ENCODE measurements at places on chromosomes 6 and 20.

DNA sequence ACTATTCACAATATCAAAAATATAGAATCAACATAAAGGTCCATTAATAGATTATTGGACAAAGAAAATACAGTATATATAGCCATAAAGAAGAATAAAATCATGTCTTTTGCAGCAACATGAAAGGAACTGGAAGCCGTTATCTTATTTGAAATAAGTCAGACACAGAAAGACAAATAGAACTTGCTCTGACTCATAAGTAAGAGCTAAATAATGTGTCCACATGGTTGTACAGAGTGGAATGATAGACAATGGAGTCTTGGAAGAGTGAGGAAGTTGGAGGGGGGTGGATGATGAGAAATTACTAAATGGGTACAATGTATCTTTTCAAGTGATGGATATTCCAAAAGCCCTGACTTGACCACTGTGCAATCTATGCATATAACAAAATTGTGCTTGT, 613.5 kb downstream of the PHF3 start:
- no peak for DNase-seq

DNA sequence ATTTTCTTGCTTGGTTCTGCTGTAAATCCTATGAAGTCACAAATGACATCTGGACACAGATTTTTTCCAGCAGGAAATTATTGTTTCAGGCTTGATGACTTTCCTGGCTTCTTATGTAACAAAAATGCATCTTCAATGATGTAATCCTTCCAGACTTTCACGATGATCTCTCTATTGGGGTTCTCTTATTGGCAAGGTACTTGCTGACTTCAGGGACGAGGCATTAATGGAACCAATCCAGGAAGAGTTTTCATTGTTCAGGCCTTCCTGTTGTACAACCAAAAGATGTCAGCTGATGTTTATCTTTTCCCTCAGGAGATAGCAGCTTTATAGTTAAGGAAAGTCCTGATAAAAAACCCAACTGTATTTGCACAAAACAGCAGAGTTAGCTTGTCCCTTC, 118.5 kb upstream of the MMS22L start:
- no peak for DNase-seq

- DNase-seq, result no peak
Measured at GRCh38 chr6:16158943-16159557, 30.2 kb downstream of the MYLIP start.

DNA sequence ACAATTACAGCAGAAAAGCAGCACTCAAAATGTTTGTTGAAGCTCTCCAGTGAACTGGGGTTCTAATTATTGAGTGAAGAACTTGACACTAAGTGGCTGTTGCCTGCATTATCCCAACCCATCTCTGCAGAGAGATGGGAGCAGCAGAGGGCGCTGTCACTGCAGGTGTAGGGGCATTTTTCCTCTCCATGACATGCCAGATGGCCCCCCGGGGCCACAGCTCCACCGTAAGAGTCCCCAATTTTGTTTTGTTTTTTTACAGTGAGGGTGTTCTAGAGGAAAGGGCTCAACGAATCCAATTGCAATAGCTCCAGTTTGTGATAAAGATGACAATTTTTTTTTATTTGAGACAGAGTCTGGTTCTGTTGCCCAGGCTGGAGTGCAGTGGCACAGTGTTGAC, 1.9 kb upstream of the FUCA2 start:
- no peak for DNase-seq

DNA sequence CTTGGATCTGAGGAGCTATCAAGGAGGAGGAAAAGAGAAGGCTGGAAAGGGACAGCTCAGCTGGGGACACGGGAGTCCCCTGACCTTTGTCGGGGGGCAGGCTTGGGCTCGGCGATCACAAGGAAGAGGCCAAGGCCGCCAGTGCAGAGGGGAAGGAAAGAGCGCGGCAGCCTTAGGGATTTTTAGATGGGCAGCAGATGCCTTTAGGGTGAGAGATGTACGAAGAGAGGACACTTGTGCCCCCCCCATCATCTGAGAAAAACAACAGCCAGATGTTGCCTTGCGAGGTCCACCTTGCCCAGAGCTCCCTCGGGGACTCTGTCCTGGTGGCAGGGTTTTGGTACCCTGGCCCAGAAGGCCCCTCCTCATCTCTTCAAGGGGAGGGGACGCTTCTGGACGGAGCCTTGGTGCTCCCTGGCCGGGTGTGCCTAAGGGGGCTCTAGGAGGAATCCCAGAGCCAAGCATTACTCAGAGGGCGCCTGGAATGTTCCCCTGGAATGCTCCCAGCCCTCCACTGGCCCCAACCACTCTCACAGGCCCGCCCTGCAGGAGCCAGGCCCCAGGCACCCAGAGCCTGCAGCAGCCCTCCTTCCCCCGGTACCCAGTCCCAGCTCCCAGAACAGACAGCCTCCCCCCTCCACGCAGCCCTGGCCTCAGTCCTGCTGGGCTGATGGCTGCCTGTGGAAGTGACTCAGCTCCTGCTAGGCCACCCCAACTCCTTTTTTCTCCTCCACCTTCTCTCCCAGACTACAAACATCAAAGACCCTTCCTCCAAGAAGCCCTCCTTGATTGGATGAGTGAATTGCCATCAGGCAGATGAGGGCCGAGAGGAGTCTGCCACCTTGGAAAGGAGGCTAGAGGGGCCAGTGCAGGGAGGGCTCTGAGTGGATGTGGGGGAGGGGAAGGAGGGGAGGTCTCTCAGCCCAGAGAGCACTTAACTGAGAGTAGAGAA, 1.8 kb downstream of the ADAM33 start:
- DNase-seq, result no peak

DNA sequence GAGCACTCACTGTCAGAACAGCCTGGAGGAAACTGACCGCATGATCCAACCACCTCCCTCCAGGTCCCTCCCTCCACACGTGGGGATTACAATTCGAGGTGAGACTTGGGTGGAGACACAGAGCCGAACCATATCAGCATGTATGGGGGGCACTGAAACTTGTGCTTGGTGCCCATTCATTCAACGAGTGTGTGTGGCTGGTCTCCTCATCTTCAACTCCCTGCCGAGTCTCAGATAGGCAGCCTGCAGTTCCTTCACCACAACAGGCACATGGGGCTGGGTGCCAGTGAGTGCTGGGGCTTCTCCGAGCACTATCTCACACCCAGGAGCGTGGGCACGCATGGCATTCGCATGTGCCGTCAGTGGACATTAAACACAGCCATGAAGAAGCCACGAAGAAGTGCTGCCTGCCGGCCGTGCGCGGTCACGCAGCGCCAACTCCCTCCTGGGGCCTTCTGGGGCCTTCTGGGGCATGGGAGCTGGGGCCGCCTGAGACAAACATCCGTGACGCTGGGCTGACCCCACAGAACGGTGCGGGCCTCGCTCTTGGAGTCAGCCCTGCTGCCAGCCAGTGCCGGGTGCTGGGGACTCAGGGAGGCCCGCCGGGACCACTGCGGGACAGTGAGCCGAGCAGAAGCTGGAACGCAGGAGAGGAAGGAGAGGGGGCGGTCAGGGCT, 714 bp upstream of the RTEL1 start:
- DNase-seq, result no peak

- DNase-seq, result no peak
Measured at GRCh38 chr6:78746457-78746856, 120.9 kb upstream of the IRAK1BP1 start.

DNA sequence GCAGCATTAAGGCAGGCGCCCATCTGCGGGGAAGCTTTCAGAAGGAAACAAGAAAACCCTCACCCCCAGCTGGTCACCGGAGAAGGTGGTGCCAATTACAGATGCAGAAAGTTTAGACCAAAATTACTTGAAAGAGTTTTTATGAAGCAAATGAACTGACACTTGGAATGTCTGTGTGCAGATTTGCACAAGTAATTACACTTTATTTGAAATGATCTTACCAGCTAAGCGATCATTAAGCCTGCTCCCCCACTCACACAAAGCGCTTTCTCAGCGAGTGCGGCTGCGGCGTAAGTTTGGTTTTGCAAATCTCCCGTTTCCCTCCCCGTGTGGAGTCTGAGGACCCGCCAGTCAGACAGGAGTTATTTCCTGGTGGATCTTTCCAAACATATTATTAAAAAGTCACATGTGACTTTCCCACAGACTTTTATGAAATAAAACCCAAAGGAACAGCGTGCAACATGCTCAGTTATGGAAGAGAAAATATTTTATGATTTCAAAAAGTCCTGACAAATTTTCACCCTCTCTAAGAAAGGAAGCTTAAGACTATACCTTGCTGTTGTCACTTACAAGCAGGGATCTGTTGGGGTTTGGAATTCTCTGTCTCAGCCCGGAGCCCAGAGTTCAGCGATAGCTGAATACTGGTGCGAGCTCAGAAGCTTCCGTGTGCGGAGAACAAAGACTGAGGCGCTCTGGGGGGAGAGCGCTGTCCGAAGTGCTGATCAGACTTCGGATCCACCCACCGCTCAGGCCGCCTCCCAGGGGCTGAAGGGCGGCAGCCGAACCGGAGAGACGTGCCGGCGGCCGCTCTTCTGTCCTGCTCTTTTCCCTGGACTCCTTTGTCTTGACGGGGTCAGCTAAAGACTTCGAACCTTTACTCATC, 2.7 kb upstream of the MYT1 start:
- no peak for DNase-seq

DNA sequence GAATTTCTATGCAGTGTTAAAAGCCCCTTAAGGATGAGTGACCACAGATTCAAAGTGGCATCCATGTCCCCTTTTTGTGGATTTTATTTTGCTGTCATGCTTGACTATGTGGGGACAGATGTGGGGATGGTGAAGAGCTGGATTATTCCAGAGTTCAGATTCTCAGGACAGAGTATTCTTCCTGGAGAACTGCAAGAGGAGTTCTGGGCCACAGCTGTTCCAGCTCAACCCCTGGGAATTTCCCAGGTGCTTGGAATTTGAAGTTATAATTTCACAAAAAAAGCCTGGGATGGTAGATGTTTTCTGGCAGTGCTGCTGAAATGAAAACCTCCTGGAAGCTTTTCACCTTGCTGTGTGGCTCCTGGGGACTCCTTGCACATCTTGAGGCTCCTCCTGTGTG, 671.8 kb upstream of the MARCKS start:
- DNase-seq, result no peak

GRCh38 chr6:25670793-25671513, 18.9 kb downstream of the SCGN start:
- DNase-seq, result no peak
